ENCODE measurements at places on chromosomes 6 and 20.

DNA sequence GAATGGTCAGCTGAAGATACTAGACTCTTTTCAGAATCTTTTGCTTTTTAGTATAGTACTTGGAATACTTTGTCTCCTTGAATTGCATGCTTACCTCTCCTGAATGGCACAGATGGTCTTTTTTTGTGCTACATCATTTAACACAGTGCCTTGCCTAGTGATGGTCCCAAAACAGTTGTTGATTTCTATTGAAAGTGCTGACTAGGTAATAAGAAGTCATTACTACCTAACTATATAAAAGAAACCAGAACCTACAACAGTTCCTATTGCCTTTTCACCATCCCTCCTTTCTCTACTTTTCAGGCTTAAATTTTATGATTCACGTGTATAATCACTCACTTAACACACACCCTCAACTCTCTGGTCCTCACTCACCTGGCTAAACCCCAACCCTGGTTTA, 64.6 kb upstream of the PRND start:
- no peaks in the 10 kb centered on the region for H3K36me3 ChIP-seq
- no peak overlapping the region for H3K4me3 ChIP-seq

DNA sequence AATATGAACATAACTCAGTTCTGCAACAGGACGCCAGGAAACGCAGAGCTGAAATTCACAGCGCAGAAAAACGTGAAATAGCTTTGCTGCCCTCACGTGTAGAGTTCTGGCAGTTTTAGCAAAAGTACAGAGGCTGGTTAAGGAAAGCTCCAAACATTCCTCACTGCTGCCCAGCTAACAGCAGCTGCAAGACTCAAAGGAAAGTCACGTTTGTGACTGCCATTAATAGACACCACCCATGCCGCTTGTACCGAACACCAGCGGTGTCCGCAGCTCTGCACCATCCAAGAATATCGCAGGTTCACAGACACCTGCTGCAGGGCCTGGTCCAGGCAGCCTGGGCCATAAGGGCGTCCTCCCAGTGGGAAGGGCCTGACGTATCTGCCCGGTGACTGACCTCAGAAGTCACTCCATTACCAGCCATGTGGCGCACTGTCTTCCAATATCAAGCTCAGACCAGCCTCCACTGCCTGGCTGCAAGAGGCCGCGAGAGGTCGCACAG, 61.4 kb downstream of the WDR27 start:
- H3K4me3 ChIP-seq, result no peak overlapping the region
- no peak for DNase-seq
- no peaks in the 10 kb centered on the region for H3K4me1 ChIP-seq
- H3K36me3 ChIP-seq, result no peaks in the 10 kb centered on the region
- H3K27me3 ChIP-seq, result no peaks in the 10 kb centered on the region

- H3K27ac ChIP-seq, result no peak overlapping the region
- H3K4me3 ChIP-seq, result no peak overlapping the region
- no peak for DNase-seq
Measured at GRCh38 chr20:42482808-42483207, 706.9 kb downstream of the PTPRT start.

GRCh38 chr6:23036406-23036983, 467.1 kb downstream of the HDGFL1 start:
- H3K4me1 ChIP-seq, result no peaks in the 10 kb centered on the region
- H3K27me3 ChIP-seq, result no peaks in the 10 kb centered on the region
- DNase-seq, result no peak
- H3K4me3 ChIP-seq, result no peak overlapping the region
- no peaks in the 10 kb centered on the region for H3K36me3 ChIP-seq

DNA sequence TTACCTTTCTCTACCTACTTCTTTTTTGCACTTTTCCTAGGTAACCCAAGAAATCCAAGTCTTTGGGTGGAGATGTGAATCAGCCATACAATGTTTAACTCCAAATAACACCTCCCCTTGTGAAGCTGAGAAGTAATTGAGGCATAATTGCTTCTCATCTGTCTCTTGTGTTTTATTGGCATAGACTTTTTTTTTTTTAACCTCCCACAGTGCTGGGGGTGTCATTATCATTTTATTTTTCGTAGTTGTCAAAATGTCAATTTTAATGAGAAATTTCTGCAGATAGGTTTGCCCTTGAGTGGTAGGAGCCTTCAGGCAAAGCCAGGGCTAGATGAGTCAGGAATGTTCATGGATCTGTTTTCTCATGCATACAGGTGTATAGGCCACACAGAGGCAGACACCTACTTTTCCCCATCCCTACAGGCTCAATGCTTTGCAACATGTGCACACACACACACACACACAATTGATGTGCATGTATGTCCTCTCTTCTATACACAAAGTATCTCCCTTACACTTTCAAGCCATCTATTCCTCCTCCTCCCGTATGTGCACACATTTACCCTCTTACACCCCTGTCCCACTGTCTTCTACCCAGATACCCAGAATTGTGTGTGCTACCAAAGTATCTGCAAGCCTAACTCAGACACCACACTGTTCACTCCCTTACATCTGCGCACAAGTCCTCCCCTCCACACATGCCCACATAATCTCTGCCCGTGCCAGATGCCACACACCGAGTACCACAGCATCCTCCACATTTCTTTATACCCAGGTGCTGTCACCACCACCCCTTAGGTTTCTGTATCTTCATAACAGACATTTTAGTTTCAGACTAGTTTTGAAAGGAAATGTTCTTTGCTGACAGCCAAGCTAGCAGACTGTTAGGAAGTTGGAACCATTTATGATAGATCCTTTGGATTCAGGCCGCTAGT, 22.0 kb downstream of the RALY start:
- no peaks in the 10 kb centered on the region for H3K27me3 ChIP-seq
- no peak for DNase-seq
- H3K27ac ChIP-seq, result no peak overlapping the region
- no peak overlapping the region for H3K4me3 ChIP-seq

- no peaks in the 10 kb centered on the region for H3K4me1 ChIP-seq
- no peak overlapping the region for H3K27ac ChIP-seq
- H3K4me3 ChIP-seq, result no peak overlapping the region
Measured at GRCh38 chr6:6943421-6943820, 164.3 kb upstream of the RREB1 start.

DNA sequence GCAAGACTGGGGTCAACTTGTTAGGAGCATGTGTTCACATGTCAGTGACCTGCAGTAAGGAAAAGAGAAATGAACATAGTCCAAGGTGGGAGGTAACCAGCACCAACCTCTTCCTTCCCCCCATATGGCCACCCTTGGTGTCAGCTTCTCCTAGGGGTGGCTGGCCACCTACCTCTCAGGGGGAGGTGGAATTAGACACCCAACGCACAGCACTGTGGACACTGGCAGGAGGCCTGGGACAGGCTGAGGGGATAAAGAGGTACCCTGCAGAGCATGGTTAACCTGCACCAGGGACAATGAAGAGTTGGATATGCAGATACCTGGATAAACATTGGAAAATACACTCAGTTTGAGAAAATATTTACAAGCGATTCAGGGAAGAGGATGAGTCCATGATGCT, 84.5 kb downstream of the IYD start:
- no peaks in the 10 kb centered on the region for H3K4me1 ChIP-seq
- H3K27me3 ChIP-seq, result peaks cover 2% of the 10 kb centered on the region
- H3K36me3 ChIP-seq, result no peaks in the 10 kb centered on the region
- no peak overlapping the region for H3K27ac ChIP-seq
- no peak for DNase-seq

GRCh38 chr6:148509119-148509799, 166.6 kb downstream of the SASH1 start:
- H3K27me3 ChIP-seq, result no peaks in the 10 kb centered on the region
- no peaks in the 10 kb centered on the region for H3K4me1 ChIP-seq
- H3K27ac ChIP-seq, result no peak overlapping the region
- DNase-seq, result no peak
- H3K4me3 ChIP-seq, result no peak overlapping the region
- H3K36me3 ChIP-seq, result no peaks in the 10 kb centered on the region

DNA sequence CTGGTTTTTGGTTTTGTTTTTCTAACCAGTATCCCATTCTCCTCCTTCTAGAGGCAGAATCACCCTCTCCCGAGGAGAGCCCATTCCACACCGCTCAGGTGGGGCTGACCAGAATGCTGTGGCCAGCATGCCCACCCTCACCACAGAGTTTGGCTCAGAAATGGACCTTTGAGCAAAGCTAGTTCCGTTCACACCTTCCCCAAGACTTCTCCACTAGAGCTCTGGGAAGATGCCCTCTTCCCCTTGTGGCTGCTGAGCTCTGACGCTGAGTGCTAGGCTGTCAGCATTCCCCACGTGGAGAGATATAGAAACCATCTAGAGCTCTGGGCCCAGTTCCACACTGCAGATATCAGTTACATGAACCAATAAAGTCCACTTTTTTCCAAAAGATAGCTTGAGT, 7.9 kb downstream of the GPLD1 start:
- H3K4me1 ChIP-seq, result no peaks in the 10 kb centered on the region
- H3K4me3 ChIP-seq, result no peak overlapping the region
- DNase-seq, result no peak
- no peak overlapping the region for H3K27ac ChIP-seq

DNA sequence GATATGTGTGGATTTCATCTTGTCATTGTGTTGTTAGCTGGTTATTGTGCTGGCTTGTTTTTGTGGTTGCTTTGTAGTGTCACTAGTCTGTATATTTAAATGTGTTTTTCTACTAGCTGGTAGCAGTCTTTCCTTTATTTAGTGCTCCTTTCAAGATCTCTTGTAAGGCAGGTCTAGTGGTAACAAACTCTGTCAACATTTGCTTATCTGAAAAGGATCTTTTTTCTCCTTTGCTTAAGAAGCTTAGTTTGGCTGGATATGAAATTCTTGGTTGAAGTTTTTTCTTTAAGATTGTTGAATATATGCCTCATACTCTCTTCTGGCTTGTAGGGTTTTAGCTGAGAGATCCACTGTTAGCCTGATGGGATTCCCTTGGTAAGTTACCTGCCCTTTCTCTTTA, 32.7 kb upstream of the TFB1M start:
- H3K27ac ChIP-seq, result no peak overlapping the region
- DNase-seq, result no peak
- H3K36me3 ChIP-seq, result no peaks in the 10 kb centered on the region

GRCh38 chr20:62662422-62662821, 20.1 kb downstream of the SLCO4A1 start:
- no peaks in the 10 kb centered on the region for H3K4me1 ChIP-seq
- no peak overlapping the region for H3K27ac ChIP-seq
- no peak for DNase-seq
- H3K4me3 ChIP-seq, result no peak overlapping the region

DNA sequence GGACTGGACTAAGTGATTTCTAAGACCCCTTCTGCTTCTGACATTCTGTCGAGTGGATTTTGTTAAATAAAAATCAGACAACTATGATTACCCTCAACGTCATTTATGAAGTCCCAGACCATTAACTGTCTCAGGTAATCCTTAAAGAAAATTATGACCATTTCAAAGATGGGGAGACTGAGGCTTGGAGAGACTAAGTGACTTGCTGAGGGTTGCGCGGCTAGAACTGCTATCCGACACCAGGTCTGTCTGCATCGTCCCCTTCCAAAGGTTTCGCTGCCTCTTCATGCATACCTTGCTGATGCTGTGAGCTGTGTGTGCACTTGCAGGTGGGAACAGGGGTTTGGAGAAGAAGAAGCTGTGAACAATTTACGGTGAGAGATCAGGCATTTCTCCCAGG, 3.1 kb downstream of the SNPH start:
- no peak overlapping the region for H3K27ac ChIP-seq
- no peaks in the 10 kb centered on the region for H3K27me3 ChIP-seq
- no peaks in the 10 kb centered on the region for H3K36me3 ChIP-seq
- H3K4me1 ChIP-seq, result peaks cover 46% of the 10 kb centered on the region
- no peak for DNase-seq

DNA sequence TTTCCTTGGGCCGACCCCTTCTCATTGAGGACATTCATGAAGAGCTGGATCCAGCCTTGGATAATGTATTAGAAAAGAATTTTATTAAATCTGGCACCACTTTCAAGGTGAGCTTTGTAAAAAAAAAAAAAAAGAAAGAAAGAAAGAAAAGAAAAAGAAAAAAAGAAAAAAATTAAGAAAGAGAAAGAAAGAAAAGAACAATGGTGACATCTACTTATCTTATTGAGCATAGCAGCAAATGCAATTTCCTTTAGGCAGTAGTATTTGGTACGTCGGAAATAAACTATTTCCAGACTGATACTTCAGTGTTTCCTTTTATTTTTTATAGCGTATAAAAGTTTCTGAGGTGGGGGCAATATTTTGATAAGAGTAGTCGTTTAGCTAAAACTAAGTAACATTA, 119.0 kb upstream of the GLP1R start:
- no peak overlapping the region for H3K27ac ChIP-seq
- H3K36me3 ChIP-seq, result no peaks in the 10 kb centered on the region
- DNase-seq, result no peak
- no peak overlapping the region for H3K4me3 ChIP-seq

DNA sequence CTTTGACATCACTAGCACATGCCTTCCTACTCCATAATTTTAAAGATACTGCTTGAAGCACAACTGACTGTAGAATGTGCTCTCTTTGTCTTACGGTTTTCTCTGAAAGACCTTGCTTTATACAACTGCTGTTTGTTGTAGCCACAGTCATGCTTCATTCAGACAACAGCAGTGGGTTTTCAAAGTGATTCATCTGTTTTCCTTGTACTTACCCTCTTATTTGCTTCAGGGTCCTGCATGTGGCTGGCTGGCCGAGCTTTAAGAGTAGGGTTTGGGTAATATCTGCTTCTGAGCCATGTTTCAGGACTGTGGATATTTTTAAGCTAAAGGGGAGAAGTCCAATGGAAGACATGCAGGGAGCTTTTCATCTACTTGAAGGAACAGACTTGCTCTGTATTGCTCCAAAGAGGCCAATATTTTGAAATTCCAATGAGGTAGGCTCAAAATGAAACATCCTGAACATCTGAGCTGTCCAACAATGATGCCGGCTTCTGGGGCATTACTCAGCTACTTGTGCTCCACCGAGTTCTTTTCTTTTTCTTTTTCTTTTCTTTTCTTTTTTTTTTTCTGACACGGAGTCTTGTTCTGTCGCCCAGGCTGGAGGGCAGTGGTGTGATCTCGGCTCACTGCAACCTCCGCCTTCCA, 160.2 kb upstream of the SGK1 start:
- no peaks in the 10 kb centered on the region for H3K4me1 ChIP-seq
- no peak overlapping the region for H3K4me3 ChIP-seq
- no peak overlapping the region for H3K27ac ChIP-seq
- DNase-seq, result no peak
- no peaks in the 10 kb centered on the region for H3K27me3 ChIP-seq

GRCh38 chr20:21125849-21126580, at the start of gene KIZ:
TSS of gene KIZ (plus strand) at chr20:21126082. CDS start at chr20:21126116, 34 bp downstream.
- peak within 1 kb of the TSS; percentile 83 for H3K4me3 ChIP-seq
- peak within 1 kb of the TSS; percentile 41 for H3K27ac ChIP-seq
- H3K4me1 ChIP-seq, result peaks cover 9% of the 10 kb centered on the region
- H3K27me3 ChIP-seq, result no peaks in the 10 kb centered on the region
- DNase-seq, result peak; percentile 97

- peaks cover 12% of the 10 kb centered on the region for H3K27me3 ChIP-seq
- no peak overlapping the region for H3K4me3 ChIP-seq
- no peak for DNase-seq
- no peak overlapping the region for H3K27ac ChIP-seq
- H3K36me3 ChIP-seq, result no peaks in the 10 kb centered on the region
Measured at GRCh38 chr6:107603006-107603370, 113.1 kb downstream of the SOBP start.

Data from T-cell (primary cell).